ENCODE measurements at places on chromosomes 2 and 18. TPM values are rescaled to one million over a fixed set of nuclear protein-coding genes. Genes with fewer than 3 reads are reported as not detected.

GRCh38 chr2:134189009-134189720, 64.7 kb upstream of the MGAT5 start:
- peak; percentile 45 for DNase-seq

- DNase-seq: no peak
Observed at GRCh38 chr2:133602538-133602937, 34.3 kb upstream of the NCKAP5 start.

- DNase-seq: no peak
Observed at GRCh38 chr2:24228470-24228869, 53.6 kb downstream of the FAM228A start.

DNA sequence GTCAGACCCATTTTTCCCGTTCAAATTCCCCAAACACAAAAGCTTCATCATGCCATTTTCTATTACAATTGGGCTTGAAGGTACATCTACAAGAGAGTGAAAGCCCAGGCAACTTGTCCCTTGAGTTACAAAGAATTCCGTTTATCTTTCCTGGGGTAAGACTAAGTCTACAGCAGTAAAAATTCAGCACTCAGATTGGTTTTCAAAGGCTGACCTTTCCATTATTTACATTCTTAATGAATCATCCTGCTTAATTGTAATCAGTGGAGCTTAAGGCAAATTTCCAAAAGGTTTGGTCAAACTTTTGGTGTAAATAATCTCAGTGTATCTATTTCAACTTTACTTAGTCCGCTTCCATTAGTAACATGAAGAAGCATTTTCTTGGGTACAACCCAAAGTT, 33.4 kb upstream of the ST3GAL5 start:
- DNase-seq: no peak

TSPYL6 gene
- total RNA-seq: not detected

All from kidney epithelial cell (primary cell).